Thoracic aorta (tissue), 2 donors: ENCODE measurements at places on chromosomes 13 and 19.
A peak's percentile ranks its signal among the peaks of the same experiment; 100 is the strongest.

DNA sequence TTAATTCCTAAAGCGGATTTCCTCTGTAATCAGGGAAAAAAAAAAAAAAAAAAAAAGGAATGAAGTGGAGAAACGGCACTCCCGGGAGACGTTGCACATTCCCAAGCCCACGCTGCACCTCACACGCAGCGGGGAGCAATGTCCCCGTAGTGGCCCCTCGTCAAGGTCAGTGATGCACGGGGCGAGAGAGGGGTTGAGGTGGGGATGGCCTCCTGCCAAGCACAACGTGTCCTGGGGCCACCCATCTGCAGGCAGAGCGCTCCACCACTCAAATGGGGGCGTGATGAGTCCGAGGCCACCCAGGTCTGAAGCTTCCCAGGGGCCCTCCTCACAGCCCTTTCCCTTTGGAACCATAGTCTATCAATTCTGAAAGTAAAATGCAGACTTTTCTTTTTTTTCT lies 15.1 kb downstream of the PLK5 start:
- no peak for DNase-seq

DNA sequence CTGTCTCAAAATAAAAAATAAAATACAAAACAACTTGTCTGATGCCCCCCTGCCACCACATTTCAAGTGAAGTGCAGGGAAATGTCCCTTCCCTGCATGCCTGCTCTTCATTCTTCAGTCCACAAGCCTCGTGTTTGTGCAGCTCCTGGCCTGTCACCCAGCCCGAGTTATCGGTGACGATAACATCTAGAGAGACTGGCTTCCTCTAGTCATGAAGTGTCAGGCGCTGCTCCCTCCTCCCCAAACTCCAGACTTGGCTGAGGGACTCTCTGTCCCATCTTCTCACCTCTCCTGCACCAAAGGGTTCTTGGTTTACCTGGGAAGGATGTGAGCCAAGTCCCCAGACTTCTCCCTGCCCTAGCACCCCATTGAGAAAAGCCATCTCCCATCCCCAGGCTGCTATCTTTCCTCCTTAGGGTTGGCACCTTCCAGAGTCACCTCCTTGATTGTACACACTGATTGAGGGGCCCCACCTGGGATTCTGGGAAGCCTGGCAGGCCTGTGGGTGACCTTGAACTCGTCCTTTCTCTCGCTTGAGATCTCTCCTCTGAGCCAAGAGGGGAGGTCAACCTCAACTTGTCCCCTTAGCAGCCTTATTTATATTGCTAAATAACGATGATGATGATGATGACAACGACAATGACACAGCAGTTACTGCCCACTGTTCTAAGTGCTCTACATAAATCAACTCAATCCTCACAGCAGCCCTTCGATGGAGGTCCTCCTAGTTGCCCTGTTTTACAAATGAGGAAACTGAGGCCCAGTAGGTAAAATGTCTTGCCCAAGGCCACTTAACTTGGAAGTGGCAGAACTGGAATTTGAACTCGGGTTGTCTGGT lies 13.1 kb upstream of the PLAUR start:
- no peak for DNase-seq

GRCh38 chr19:45147835-45148676 lies 12.7 kb downstream of the NKPD1 start:
- DNase-seq = no peak

GRCh38 chr13:42354241-42355091 lies 82.5 kb downstream of the AKAP11 start:
- DNase-seq = no peak

- no peak for DNase-seq
Measured at GRCh38 chr13:25771202-25771601, 280.6 kb downstream of the SHISA2 start.

DNA sequence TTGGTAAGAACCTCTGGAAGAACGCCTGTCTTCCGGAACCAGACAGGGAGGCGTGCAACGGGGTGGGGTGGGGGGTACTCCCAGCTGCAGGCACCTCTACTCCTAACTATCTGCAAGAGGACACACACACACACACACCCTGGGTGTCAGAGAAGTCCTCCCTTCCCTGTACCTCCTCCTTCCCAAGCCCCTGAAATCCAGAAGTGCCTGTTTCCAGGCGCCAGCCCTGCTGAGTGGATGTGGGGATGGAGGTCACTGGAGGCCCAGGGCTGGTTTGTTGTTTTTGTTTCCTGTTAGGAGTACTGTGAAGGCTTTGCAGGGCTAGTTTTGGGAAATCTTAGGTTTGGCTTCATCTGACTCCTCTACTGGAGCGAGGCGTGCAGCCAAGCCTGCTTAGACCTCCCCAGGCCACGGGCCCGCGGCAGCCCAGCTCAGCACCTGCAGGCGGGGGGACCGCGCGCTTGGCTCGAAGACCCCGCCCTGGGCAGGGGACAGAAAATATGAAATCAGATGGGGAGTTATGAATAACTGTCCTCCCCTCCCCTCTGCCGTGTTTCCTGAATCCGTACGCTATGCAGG lies 36.4 kb downstream of the SOX1 start:
- no peak for DNase-seq

GRCh38 chr13:20676213-20676612 lies 27.3 kb upstream of the IL17D start:
- DNase-seq = no peak

GRCh38 chr19:57033576-57033975 lies 86.2 kb upstream of the USP29 start:
- no peak for DNase-seq

DNA sequence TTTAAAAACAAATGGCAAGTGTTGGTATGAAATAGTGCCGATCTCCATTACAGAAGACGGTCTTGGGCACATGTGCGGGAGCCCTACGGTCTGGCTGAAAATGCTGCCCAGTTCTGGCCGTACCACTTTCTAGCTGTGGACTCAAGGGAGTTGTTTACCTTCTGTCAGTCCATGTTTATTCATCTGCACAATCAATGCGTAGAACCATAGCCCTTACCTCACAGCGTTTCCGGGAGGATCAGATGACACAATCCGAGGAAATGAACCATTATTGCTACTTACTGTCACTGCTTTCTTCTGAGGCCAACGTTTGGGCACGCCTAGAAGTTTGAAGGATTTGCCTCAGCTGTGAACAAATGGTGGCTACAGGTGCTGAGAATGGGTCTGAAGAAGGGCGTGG lies 31.2 kb downstream of the GADD45B start:
- DNase-seq = no peak

DNA sequence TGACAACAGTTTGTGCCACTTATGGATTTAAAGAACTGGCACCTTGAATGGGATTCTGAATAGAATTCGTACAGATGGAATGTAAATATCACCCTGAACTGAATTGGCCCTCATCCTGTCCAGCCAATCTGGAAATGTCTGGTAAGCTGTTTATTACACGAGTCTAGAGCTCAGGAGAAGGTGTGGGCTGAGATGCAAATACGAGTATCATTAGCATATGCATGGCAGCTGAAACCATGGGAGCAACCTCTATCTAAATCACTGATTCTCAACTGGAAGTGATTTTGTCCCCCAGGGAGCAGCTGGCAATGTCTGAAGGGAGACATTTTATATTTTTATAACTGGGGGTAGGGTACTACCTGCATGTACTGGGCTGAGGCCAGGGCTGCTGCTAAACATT lies 15.6 kb upstream of the VWA8 start:
- no peak for DNase-seq

DNA sequence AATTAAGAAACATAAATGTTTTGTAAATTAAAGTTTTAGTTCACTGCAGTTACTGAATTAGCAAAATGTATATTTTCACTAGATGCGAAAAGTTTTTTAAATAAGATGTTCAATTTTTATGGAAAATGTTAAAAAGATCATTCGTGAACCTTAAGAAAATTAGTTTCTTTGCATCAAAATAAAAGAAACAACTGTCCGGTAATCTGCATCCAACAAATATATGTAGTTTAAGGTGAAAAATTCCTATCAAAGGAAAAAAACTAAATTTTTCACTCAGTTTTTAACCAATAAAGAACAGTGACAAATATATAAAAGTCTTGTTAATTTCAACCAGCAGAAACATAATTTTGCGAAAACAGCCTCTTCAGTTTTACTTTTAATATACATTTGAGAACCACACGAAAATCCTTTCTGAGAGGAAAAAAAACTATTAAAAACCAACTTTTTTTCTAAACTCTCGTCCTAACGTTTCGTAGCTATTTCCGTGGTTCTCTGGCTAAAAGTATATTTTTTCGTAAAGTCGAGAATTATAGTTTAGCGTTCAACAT lies 64.5 kb downstream of the KCNRG start:
- no peak for DNase-seq

DNA sequence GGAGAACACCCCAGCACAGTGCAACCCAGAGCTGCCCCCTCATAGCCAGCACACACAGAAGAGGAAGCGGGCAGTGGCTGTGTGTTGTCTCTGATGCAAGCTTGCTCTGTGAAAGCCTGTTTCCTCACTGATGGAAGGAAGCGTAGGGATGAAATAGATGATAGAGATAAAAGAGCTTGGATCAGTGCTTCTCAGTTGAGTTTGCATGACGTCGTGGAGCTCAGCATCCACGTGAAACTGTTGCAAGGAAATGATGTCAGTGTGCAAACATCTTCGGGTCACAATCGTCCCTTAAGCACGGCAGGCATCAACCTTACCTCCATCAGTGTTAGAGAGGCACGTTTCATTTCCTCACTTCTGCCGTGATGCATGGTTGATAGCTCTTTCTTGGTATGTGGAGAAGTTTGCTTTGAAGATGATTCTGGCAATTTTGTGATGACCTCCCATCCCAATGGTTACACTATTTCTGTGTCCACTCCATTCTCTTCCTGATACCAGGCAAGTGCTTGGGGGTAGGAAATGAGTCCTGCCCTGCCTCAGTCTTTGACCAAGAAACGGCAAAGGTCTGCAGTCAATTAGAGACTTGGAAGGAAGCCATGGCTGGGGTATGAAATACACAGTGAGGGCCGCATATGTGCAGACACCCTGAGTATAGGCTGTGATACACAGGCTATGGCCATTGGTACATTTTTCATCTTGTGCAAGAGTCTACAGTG lies 183.0 kb downstream of the ZNF536 start:
- no peak for DNase-seq

GRCh38 chr19:48646001-48646721 lies at the start of gene CA11:
CA11 (minus strand) TSS chr19:48646187; CDS start chr19:48645632, 555 bp downstream.
- DNase-seq = no peak

DNA sequence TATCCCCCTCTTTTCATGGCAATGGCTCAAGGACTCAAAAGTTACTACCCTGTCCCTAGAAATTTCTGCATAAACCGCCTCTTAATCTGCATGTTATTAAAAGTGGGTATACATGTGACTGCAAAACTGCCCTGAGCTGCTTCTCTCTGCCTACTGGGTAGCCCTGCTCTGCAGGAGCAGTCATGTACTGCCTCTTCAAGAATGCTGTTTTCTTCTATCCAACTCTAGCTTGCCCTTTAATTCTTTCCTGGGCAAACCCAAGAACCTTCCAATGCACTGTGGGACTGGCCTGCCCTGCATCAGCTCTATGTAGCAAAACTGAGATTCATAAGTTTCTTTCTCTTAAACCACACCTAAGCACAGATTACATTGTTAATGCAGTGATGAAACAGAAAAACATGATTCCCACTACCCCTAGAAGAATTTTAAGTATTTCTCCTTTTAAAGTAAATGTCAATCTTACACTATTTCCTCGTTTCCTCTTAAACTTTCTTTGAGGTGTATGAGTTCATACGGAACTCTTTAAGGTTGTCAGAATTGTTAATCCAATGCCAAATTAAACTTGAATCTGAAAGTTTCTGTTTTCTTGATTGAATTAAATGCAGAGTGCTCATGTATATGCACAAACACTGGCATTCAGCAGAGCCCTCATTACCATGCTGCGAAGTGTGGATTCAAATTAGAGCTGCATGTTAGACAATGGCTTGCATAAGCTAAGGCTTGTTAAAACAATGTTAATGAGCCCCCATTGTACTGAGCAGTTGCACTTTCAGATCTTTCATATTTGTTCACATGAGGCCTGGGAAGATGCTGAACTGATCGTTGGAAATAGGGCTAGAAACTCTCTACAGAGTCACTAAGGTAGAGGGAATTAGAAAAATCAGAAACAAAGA lies 669.9 kb upstream of the PCDH20 start:
- DNase-seq = no peak

- DNase-seq = no peak
Measured at GRCh38 chr13:61029064-61029463, 386.6 kb downstream of the PCDH20 start.

DNA sequence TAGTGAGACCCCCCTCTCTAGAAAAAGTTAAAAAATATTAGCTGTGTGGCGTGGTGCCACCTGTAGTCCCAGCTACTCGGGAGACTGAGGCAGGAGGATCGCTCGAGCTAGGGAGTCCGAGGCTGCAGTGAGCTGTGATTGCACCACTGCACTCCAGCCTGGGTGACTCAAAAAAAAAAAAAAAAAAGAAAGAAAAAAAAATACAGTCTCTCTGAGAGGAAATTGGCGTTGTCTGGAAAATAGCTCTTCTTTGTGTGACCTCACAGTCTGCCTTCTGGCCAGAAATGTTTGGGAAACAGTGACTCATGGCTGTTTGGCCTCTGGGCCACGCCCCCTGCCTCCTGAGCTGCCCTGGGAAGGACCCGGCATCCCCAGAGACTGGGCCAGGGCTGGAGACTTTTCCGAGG lies 10.7 kb downstream of the MARCHF2 start:
- peak; percentile 94 for DNase-seq

DNA sequence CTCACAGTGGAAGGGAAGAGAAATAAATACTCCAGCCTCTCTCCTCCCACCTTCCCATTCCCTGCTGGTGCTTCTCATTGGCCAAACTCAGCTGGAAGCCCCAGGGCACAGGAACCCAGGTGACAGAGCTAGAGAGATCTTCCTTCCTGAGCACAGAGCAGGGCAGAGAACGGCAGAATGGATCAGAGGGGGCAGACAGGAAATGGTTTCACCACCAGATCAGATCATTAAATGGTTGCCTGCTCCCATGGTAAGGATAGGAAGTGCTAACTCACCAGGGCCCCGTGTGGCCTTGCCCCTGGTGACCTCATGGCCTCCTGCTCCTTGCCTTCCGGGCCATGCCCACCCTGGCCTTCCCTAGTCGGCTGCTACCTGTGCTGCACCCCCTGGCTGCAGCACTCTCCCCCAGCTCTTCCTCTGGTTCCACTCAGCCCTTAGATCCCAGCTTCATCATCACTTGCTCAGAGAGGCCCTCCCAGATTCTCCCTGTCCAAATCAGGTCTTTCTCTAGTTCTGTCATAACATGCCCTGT lies 108.7 kb downstream of the DPF1 start:
- DNase-seq = no peak

DNA sequence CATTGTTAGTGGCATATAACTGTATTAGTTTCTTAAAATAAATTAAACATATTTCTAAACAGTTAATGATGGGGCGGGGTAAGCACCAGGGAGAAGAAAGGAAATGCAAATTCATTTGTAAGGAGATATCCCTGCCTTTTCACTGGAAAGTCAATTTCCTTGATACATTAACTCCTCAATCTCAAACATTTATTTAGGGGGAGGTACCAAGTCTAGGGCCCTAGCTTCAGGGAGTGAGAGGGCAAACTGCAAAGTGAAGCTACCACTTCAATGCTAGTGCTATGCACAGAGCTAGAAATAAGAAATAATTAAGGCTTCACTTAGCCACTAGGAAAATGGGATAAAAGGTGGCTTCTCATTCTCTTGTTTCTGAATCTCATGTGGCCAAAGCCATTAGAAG lies 115.3 kb upstream of the FNDC3A start:
- no peak for DNase-seq

- no peak for DNase-seq
Measured at GRCh38 chr13:49874430-49874829, 61.7 kb downstream of the SPRYD7 start.

- DNase-seq = no peak
Measured at GRCh38 chr19:32029235-32029634, 316.2 kb upstream of the ZNF507 start.

- no peak for DNase-seq
Measured at GRCh38 chr19:32061315-32061714, 284.1 kb upstream of the ZNF507 start.

GRCh38 chr13:106846571-106847448 lies 278.9 kb upstream of the ARGLU1 start:
- DNase-seq = no peak
